ENCODE measurements at places on chromosomes 7 and 10.

DNA sequence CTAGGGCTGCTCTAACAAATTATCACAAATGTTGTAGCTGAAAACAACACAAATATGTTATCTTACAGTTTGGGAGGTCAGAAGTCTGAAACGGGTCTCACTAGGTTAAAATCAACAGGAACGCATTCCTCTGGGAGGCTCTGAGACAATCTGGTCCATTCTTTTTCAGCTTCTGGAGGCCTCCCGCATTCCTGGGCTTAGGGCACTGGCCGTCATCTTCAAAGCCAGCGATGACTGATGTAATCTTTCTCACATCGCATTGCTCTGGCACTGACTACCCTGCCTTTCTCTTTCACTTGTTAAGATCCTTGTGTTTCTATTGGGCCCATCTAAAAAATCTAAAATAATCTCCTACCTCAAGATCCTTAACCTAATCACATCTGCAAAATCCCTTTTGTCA lies 1071.5 kb upstream of the C7orf33 start:
- DNase-seq: peak; percentile 57

DNA sequence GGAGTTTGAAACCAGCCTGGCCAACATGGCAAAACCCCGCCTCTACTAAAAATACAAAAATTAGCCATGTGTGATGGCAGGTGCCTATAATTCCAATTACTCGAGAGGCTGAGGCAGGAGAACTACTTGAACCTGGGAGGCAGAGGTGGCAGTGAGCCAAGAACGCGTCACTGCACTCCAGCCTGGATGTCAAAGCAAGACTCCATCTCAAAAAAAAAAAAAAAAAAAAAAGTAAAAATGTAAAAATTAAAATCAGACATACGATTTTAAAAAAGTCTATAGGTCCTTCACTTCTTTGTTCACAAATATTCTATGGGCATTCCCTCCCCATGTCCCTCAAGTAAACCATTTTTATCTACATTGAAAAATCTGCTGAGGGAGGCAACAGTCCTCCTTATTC lies 34.9 kb upstream of the TLL2 start:
- DNase-seq: no peak

DNA sequence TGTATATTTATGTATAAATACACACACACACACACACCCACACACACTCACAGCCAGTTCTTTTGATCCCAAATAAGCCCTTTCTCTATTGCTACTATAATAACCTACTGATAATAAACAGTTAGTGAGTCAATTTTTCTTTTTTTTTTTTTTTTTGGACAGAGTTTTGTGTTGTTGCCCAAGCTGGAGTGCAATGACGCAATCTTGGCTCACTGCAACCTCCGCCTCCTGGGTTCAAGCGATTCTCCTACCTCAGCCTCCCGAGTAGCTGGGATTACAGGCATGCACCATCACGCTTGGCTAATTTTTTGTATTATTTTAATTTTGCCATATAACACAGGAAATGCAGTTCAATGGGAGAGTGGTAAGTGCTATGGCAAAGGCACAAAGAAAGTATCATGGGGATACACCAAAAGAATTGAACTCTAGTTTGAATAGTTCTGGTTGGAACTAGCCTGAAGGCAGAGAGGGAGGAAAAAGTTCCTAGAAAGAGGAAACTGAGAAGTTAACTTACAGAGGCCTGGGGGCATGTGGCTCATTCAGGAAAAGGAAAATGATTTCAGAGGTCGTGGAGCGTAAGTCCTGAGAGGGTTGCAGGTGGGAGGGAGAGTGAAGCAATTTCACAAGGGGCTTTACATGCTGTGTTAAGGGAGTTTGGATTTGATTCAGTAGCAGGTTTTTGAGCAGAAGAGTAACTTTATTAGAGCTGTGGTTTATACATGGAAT lies 44.4 kb upstream of the JCAD start:
- no peak for DNase-seq

- no peak for DNase-seq
Observed at GRCh38 chr10:110857265-110858171, 14.2 kb upstream of the PDCD4 start.

DNA sequence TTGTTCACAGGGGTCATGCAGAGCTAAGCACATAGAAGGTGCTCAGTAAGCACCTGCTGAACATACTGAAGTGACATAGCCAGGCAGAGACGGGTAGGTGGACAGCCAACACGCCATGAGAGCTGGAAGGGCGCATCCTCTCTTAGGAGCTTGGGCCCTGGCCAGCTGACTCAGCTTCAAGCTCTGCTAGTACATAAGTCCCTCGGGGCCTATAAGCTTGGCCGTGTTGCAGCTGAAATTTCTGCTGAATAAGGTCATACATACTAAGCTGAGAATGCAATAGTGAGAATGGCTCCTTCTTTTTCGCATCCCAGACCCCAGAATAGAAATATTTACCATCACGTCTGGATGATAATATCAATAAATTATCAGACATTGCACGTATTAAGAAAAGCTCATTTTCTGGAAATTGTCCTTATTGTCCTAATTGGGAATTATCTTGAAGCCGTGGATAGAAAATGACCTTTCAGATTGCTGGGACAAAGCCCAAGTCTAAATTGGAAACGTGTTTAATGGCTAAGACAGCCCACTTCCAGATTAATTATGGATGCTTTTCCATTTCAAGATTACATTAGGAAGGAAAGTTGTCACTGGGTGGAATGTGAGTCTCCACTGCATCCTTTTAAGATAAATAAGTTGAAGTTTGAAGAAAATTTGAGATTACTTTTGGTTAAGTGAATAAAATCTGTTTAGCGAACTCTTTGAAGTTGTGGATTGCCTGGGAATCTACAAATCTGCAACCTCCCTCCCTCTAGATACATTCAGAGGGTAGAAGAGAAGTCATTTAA lies 287.1 kb upstream of the C7orf33 start:
- DNase-seq: no peak

- DNase-seq: no peak
Observed at GRCh38 chr10:81109200-81109752, 571.6 kb downstream of the SH2D4B start.

DNA sequence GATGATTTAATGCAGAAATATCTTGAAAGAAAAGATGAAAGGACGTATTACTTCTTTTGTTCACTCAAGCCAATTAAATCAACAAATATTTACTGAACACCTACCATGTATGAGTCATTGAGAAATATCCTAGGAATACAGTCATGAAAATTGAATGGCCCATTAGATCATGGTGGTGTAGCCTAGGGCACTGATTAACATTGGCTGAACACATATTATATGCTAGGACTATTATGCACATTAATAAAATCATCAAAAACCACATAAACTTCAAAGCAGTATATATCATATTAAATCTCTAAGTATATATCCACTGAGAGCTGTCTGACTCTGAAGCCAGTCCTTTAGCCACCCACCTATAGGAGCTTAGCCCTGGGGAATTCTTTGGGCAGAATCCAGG lies 41.8 kb downstream of the FAM204A start:
- DNase-seq: no peak

DNA sequence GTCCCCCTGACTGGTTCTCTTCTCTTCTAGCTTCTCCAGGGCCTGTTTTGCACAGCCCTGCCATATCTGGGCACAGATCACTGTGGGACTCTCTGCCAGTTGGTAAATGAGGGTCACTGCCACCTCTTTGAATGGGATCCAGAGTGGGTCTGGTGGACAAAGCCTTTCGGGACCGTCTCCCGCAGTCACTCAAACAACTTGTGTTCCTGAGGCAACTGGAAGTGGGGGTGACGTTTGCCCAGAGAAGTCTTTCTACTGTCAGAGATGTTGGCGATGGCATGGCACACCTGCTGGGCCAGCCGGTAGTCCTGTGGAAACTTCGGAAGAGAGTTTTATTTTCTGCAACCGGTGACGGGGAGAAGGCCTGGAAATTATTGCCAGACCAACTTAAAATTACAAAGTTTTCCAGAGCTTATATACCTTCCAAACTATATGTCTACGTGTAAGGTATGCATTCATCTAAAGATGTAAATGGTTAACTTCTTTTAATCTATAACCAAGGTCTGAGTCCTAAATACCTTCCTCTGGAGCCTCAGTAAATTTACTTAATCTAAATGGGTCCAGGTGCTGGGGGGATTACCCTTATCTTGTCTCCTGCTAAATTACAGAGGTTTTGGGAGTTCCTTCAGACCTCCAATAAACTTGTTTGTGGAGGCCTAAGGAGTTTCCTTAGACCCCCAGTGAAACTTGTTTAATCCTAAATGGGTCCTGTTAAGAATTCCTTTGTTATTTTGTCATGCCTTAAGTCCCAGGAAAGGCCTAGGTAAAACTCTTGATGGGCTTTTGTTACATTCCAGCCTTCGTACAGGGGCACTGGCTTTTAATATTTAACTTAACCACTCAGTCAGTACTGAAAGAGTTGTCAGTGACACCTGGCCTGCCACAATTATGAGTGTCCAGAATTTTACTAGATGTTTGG lies 94.0 kb downstream of the NPSR1 start:
- no peak for DNase-seq

DNA sequence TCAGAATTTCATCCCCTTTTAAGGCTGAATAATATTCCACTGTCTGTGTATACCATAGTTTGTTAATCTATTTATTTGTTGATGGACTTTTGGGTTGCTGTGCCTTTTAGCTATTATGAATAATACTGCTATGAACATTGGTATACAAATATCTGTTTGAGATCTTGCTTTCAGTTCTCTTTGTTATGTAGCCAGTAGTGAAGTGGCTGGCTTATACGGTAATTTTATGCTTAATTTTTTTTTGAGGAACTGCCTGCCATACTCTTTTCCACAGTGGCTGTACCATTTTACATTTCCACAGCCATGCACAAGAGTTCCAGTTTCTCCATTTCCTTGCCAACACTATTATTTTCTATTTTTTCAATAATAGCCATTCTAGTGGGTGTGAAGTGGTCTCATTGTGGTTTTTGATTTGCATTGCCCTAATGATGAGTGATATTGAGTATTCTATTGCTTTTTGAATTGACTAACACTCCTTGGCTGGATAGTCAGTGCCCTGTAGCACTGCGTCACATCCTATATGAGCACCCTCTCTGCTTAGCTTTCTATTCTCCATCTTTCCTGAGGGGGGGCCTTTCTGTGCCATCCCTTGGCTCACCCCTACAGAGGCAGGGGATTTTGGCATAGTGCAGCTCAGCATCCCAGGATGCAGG lies 29.4 kb upstream of the RAPGEF5 start:
- no peak for DNase-seq

DNA sequence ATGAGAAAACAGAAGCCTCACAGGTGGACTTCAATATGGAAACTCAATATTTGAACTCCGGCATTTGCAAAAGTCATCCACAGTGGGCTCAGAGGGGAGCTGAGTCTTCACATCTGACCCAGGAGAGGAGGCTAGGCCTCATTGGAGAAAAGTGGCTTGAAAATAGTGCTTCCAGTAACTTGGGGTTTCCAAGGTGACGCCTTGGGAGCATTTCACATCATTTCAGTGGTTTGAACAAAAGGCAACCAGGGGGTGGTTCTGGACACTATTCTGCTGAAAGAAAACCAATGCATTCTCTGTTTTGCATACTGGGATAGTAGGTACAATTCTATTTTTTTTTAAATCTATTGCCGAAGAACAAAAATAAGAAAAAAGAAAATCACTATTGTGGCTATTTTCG lies 599.2 kb upstream of the POM121L12 start:
- no peak for DNase-seq

DNA sequence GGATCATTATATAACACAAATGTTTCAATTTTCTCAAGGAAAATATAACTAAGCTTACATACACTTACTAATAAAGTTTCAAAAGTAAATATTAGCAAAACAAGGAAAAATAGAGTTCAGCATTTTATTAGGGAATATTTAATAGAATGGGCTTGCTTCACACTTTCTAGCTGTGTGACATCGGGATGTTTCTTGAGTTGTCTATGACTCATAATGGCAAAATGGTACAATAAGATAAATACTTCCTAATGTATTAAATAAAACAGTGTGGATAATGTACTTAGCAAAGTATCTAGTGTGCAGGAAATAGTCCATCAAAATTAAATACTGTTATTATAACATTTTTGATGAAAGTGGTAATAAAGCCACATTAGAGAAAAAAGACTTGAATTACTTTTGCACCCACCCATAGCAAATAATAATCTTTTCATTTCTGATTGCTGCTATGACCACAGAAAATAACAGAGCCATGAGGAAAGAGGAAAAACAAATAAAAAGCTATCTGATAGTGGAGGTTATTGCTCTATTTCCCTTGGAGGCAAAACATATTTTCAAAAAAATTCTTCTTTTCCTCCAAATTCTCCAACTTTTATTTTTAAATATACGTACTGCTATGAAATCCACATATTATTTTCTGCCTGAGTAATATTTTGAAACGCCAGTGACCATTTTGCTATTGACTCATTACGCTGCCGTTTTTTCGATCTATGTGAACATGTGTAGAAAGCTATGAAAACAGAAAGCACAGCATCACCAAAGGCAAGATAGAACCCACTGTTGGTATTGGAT lies 272.9 kb upstream of the KLF6 start:
- DNase-seq: no peak

- DNase-seq: peak; percentile 9
Observed at GRCh38 chr10:69065406-69066361, 22.2 kb upstream of the SRGN start.

DNA sequence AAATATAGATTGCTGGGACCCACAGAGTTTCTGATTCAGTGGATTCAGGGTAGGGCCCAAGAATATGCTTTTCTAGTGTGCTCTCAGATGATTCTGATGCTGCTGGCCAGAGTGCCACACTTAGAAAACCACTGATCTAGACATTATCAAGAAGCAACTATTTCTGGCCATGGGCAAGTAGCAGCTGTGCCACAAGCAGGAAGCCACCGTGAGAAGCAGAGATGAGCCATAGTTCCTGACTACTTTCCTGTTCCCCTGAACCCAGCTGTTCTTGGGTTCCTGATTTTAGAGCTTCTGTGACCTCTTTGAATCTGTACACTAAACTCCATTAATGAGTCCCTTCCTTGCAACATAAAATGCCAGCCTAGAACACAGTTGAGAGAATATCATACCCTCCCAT lies 38.1 kb upstream of the PIK3AP1 start:
- no peak for DNase-seq

DNA sequence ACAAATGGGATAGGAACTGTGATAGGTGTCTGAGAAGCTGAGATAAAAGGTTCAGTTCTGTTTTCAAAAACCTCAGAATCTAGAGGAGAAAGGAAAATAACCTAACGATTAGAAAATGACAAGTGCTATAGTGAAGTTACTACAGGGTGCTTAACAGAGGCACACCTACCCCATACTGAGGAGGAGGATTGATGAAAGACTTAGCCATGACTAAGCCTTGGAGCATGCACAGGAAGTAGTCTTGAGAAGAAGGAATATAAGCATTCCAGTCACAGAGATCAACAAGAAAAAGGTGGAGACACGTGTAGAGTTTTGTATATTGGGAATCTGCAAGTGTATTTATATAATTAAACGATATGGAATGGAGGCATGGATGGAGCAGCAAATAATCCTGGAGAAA lies 1225.5 kb upstream of the CELF2 start:
- DNase-seq: no peak

- no peak for DNase-seq
Observed at GRCh38 chr7:115793958-115794702, 236.4 kb downstream of the TFEC start.

- DNase-seq: no peak
Observed at GRCh38 chr7:136103545-136104268, 126.5 kb upstream of the MTPN start.
